ENCODE measurements at places on chromosomes 16 and 17.
A peak's percentile ranks its signal among the peaks of the same experiment; 100 is the strongest.

- DNase-seq: no peak
Measured at GRCh38 chr17:30249460-30249859, 14.0 kb upstream of the SLC6A4 start.

DNA sequence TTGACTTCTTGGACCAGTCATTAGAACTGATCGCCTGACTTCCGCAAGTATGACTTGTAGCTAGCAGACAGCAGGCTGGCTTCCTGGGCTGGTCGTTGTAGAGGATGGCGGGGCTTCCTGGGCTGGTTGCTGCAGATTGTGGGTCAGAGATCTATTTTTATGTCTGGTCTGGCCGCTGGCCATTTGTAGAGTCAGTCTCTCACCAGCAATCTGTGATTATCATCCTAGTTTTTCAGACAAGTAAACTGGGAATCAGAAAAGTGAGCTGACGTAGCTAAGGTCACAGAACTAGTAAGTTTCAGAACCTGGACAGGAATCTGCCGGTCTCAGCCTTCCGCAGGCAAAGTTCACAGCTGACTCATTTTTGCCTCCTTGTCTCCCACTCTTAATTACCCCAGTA lies 19.1 kb downstream of the GPR142 start:
- DNase-seq: no peak

DNA sequence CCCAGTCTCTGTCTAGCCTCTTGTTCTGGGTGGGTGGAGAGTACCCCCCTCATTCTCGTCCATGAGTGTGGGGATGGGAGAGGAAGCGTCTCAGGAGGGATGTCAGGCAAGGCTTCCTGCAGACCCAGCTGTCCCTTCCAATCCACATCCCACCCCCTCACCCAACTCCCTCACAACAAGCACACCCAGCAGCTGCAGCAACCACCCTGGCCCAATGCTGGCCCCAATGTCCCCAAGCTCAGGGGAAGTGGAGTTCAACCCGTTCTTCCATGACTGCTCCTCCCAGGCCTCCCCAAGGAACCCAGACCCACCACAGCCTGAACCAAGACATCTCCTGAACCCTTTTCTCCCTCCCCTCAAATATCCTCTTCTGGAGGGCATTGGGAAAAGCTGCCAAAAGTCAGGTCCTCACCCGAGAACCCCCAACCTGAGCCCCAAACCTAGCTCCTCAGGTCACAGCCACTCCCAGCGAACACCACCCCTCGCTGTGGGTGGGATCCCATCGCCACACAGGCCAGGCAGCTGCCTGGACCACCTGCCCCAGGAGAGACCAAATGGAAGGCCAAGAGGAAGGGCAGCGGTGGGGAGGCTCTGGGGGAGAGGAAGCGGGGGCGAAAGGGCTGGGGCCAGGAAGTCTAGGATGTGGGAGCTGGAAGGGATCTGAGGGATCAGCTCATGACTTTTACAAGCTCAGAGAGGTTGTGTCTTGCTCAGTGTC lies 47.6 kb downstream of the FZD2 start:
- no peak for DNase-seq

DNA sequence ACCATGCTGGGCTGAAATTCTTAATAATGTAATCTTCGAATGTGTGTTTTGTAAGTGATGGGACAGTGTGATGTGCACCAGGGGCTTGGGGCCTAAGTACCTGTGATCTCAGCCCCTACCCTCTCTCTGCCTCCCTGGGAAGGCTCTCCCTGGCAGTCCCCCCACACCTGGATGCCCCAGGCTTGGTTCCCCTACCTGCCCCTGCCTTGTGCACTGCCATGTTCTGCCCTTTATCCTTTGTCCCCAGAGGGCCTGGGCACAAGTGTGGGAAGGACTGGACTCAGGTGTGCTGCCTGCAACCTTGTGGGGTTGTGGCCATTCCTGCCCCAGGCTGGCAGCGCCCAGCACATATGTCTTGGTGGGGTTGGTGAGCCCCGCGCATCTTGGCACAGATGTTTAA lies 55.4 kb upstream of the CREBBP start:
- no peak for DNase-seq

DNA sequence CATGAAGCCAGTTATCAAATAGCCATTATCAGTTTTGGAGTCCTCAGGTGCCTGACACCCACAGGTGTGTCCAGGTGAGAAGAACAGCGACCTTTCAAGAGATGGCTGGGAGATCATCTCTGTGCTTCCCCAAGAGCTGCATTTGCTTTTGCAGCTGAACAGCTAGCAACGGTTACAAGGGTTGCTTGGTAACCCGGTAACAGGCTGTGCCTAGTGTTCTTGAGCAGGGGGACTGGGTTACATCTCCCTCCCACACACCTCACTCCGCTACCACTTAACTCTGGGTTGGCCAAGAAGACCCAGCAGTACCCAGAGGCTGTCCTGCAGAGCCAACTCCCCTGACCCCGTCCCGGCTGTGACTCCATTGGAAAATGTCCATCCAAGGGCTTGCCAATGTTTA lies 147.0 kb downstream of the SLC39A11 start:
- no peak for DNase-seq

GRCh38 chr16:64440005-64440404 lies 681.9 kb downstream of the CDH11 start:
- no peak for DNase-seq

GRCh38 chr16:87240211-87241136 lies 76.7 kb downstream of the C16orf95 start:
- no peak for DNase-seq

DNA sequence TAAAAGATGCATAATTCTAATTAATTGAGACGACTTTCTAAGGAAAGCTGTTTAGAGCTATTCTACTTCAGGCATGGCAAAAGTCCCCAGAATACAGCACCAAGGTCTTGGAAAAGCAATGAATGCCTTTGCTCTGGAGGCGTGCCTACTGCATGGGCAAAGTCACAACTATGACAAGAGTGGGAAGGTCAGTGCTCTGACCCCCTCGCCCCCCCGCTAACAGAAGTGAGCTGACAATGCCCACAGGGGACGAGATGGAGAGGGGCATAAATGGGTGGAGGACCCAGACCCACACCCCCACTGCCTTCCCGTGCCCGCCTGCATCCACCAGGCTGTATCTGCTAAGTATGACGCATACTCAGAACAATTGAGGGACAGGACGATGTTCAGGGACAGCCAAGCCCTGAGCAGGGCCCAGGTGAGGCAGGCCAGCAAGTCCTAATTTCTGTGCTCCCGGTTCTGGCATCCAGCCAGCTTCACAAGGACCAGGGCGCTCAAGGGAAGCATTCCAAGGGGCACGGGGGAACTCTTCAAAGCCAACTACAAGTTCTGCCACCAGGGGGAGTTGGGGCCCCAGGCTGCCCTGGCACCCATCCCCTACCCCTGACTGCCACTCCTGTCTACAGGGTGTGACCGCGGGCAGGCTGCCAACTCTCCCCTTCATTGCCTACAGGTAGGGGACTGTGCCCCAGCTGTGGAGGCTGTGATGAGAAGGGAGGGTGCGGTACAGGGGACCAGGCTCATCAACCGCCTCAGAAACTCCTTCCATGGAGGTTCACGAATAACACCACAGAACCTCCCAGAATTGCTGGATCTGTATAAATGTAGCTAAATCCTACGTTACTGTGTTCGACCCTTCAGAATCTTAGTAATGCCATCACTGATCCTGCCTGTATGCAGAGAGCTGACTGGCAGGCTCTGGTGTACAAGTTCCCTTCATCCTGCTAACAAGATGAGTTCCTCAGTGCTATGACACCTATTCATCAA lies 20.8 kb downstream of the NPRL3 start:
- no peak for DNase-seq

DNA sequence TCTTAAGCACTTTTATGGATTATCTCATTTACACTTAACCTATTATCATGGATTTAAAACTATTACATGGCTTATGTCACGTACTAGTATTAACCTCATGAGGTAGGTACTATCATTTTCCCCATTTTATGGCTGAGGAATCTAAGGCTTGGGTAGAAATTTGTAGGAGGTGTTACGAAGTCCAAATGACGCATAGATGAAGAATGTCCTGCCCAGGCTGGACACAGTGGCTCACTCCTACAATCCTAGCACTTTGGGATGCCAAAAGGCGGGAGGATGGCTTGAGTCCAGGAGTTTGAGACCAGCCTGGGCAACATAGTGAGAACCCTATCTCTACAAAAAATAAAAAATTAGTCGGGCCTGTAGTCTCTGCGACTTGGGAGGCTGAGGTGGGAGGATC lies 4.8 kb upstream of the C1QL1 start:
- no peak for DNase-seq

GRCh38 chr17:62614142-62614541 lies 13.3 kb upstream of the MRC2 start:
- DNase-seq: no peak

GRCh38 chr16:85778873-85779272 lies 20.5 kb downstream of the EMC8 start:
- DNase-seq: no peak

- DNase-seq: no peak
Measured at GRCh38 chr17:15092762-15093161, 172.4 kb downstream of the PMP22 start.

GRCh38 chr16:59593194-59593661 lies 859.1 kb upstream of the GOT2 start:
- DNase-seq: no peak

- DNase-seq: no peak
Measured at GRCh38 chr17:26774291-26775218, 519.4 kb upstream of the WSB1 start.

GRCh38 chr17:34852614-34853013 lies 108.6 kb downstream of the CCT6B start:
- DNase-seq: no peak

GRCh38 chr16:11370084-11370931 lies 25.0 kb downstream of the RMI2 start:
- DNase-seq: no peak

DNA sequence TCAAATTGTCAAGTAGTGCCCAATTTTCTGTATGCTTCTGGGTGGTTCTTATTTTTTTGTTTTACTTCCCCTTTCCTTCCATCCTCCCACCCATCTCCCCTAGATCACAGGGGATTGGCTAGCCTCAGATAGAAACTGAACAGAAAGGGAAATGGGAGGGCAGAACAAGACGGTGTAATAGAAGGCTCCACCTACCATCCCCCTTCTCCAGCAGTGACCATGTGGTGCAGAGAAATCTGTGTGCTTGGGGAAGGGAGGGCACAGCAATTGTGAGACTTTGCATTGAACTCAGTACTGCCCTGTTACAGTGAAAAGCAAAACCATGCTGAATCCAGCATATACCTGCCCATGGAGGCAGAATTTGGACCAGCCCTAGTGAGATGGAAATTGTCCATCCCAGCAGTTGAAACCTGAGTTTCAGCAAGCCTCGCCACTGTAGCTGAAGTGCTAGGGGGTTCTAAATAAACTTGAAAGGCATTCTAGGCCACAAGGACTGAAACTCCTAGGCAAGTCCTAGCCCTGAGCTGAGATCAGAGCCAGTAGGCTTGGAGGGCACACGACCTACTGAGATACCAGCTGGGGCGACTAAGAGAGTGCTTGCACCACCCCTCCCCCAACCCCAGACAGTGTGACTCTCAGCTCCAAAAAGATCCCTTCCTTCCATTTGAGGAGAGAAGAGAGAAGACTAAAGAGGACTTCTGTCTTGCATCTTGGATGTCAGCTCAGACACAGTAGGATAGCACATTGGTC lies 5.2 kb downstream of the SLFN11 start:
- DNase-seq: peak; percentile 16

- DNase-seq: no peak
Measured at GRCh38 chr17:80781211-80781610, 210.4 kb upstream of the CHMP6 start.

- DNase-seq: no peak
Measured at GRCh38 chr16:21590287-21590686, 9.1 kb upstream of the METTL9 start.

DNA sequence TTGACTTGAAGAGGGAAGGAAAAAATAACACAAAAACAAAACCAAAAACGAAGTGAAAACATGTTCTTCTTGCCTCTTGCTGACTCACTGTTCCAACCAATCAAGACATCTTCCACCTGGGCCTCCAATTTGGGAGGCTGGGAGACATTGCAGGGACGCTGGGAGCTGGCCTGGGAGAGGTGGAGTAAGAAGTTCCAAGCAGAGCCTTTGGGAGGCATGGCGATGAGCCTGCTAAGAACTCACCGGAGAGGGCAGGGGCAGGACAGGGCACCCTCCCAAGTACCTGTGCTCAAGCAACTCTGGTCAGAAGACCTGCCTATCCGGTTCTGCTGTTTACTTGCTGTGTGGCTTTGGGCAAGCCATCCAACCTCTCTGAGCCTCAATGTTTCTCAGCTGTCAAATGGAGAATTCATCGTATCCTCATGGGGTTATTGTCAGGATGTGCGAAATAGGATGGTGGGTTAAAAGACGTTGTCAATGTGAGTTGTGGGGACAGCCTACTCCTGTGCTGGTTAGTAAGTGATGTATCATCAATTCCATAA lies 856 bp upstream of the GLP2R start:
- no peak for DNase-seq

- no peak for DNase-seq
Measured at GRCh38 chr16:35908942-35909341, 2449.5 kb downstream of the TP53TG3F start.

GRCh38 chr17:81582341-81582740 lies 30.2 kb upstream of the FAAP100 start:
- no peak for DNase-seq

GRCh38 chr17:322006-322780 lies 30.4 kb downstream of the RPH3AL start:
- DNase-seq: no peak

- DNase-seq: no peak
Measured at GRCh38 chr16:51172368-51172767, 21.3 kb upstream of the SALL1 start.

DNA sequence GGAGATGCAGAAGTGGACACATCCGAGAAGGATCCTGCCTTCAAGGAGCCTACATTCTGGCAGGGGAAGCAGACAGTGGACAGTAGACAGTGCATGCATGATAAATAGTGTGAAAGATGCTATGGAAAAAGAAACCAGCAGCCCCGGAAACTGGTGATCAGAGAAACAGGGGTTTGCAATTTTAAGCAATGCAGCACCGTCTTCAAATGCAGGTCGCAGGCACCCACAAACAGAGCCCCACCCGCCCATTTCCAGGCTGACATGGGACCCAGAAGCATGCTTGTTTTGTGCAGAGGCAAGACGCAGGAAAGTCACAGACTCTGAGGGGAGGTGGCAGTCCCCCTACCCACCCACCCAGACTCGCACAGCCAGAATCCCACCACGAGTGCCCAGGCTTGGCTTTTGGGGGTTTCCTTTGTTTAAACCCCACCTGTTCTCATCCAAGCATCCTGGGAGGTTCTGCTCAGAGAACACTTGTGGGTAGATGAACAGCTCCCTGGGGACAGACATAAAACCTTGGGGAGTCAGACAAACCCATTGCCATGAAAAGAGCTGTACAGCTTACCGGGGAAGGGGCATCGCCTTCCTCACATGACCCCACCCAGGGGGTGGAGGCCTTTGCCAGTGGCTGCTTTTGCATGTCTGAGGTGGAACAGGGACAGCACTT lies 114.3 kb downstream of the MGAT5B start:
- DNase-seq: no peak

GRCh38 chr16:5633845-5634440 lies 536.3 kb upstream of the EEF2KMT start:
- DNase-seq: no peak
